ENCODE measurements at places on chromosomes 16 and 17.

- no peak for DNase-seq
Measured at GRCh38 chr17:59151591-59151990, 3.4 kb downstream of the SKA2 start.

DNA sequence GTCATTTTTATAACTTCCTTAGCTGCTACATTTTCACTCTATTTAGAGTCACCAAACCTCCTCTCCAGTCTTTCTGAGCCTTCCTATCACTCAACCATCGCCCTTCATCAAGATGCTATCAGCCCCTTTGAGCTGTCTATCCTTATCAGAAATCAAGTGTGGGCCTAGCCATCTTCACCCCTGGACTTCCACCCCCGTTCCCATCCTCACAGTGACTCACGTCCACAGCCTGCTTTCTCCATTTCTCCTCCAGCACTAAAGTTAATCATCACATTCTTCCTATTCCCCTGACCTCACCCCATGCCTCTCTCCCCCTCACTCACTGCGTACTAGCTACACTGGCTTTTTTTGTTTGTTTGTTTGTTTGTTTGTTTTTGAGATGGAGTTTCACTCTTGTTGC is 2.4 kb upstream of the TEKT3 start:
- no peak for DNase-seq

DNA sequence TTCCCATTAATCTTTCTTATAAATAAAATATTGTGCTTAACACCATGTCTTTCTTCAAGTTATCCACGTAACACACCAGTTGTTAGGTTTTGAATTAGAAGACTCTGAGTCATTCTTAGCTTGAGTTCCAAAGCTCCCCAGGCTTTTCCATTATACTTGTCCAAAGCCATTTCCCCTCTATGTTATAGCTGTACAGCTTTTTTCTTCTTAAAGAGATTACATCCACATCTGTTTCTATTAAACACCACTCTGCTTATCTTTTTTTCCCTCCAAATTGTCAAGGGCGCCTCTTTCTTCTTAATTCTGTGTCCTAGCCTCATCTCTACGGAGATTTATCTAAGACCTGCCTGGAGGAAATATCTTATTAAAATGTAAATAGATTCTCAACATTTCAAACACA is 139.4 kb upstream of the CPHXL start:
- DNase-seq, result no peak

- no peak for DNase-seq
Measured at GRCh38 chr17:12566291-12566690, 99.4 kb upstream of the MYOCD start.

GRCh38 chr16:11425140-11425539 is 79.9 kb downstream of the RMI2 start:
- DNase-seq, result no peak

- no peak for DNase-seq
Measured at GRCh38 chr17:74391771-74392170, 24.5 kb downstream of the GPR142 start.

DNA sequence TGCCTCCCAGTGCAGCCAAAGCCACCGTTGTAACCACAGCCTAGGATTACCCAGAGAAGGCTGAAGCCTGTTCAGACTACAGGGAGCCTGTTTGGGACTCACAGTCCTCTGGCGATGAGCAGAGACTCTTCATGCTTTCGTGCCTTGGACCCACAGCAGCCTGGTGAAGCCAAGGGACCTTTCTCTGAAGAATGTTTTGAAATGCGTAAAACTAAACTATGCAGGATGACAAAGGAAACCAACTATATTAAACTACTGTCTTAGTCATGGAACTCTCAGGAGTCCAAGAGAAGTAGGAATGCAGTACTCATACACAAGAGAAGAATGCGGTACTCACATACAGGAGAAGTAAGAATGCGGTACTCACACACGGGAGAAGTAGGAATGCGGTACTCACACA is 20.9 kb downstream of the ABR start:
- no peak for DNase-seq

- DNase-seq, result no peak
Measured at GRCh38 chr17:58667934-58668597, 23.8 kb downstream of the TEX14 start.

GRCh38 chr16:30741461-30741914 is 6.7 kb upstream of the PHKG2 start:
- DNase-seq, result no peak

DNA sequence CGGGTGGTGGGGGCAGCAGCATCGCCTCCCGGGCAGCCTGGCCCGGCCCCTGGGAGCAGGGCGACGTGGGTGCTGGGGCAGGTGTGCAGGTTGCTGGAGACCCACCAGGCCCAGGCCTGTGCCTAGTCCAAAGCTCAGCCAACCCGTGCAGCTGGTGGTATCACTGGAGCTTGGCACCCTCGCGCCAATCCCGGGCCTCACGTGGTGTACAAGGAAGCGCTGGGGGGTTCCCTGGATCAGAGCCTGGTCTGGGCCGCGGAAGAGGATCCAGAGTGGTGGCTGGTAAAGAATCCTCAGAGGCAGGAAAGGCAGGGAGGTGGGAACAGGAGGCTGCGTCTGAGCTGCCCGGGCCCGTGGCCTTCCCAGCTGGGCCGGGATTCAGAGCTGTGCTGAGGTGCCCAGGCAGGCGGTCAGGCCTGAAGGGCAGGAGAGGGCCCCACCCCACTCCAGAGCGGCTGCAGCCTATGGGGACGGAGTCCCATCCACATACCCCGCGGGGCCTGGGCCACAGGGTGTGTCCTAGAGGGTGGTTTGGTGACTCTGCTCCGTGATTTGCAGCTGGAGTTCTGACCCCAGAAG is 36.2 kb downstream of the ZFPM1 start:
- DNase-seq, result no peak

DNA sequence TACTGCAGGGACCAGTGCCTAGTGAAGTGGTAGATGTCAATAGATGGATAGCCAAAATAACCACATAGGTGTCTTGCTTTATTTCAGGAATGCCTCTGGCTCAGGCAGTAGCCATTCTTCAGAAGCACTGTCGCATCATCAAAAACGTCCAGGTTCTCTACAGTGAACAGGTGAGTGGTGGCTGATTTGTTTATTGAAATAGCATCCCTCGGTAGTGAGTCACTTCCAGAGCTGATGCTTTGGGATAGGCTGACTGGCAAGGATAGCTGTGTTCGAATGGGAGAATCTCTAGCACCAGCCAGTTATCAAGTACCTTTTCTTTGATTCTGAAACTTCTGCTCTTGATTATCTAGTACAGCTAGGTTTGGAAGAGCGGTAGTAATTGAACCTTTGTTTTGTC is 10.3 kb downstream of the PHAF1 start:
- DNase-seq, result no peak

GRCh38 chr16:77540646-77541045 is 105.8 kb upstream of the ADAMTS18 start:
- no peak for DNase-seq

DNA sequence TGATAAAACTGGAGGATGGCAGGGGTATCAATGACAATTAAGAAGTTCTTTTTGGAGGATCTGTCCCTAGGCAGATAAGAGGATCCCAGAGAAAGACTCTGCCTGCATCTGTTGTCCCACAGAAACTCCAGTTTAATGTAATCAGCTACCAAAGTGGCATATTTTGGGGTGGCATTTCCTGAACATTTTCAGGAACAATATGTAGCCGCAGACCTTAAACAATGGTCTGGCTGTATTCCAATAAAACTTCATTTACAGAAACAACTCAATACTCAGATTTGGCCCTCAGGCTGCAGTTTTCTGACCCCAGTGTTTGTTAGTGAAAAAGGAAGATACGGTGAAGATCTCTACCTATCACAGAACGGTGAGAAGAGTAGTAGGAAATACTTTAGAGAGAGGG is 46.1 kb downstream of the KCNJ16 start:
- no peak for DNase-seq

All from activated CD4-positive, alpha-beta T cell treated with anti-CD3 and anti-CD28 coated beads for 24 hours (primary cell).